ENCODE measurements at places on chromosomes 6 and 20.

- peaks cover 2% of the 10 kb centered on the region for H3K4me1 ChIP-seq
- H3K4me3 ChIP-seq, result no peak overlapping the region
- peaks cover 55% of the 10 kb centered on the region for H3K27me3 ChIP-seq
- no peaks in the 10 kb centered on the region for H3K36me3 ChIP-seq
- H3K27ac ChIP-seq, result no peak overlapping the region
Measured at GRCh38 chr20:49505518-49505917, 23.1 kb upstream of the KCNB1 start.

- peak overlapping the region; percentile 90 for H3K27ac ChIP-seq
- peaks cover 83% of the 10 kb centered on the region for H3K4me1 ChIP-seq
- no peaks in the 10 kb centered on the region for H3K27me3 ChIP-seq
- no peak for DNase-seq
- H3K4me3 ChIP-seq, result peak overlapping the region; percentile 95
Measured at GRCh38 chr6:24933868-24934401, 1.8 kb downstream of the RIPOR2 start.

DNA sequence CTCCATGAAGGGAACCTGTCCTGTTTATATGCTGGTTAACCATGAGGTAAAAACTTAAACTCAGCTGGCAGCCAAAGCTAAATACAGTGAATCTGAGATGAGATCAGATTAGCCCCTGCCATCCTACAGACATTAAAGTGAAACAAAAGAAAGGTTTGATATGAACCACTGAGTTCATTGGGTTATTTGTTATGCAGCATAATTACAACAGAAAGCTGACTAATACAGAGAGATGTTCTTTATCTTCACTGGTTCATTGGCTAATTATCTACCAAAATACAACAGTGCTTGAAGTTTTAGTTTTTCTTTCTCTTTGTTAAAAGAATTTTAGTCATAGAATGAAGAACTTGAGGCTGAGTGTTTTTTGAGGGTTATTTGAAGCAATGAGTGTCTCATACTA lies 307.6 kb upstream of the FERMT1 start:
- H3K4me3 ChIP-seq, result no peak overlapping the region
- no peak overlapping the region for H3K27ac ChIP-seq
- H3K4me1 ChIP-seq, result no peaks in the 10 kb centered on the region
- H3K27me3 ChIP-seq, result peaks cover 3% of the 10 kb centered on the region
- DNase-seq, result no peak

DNA sequence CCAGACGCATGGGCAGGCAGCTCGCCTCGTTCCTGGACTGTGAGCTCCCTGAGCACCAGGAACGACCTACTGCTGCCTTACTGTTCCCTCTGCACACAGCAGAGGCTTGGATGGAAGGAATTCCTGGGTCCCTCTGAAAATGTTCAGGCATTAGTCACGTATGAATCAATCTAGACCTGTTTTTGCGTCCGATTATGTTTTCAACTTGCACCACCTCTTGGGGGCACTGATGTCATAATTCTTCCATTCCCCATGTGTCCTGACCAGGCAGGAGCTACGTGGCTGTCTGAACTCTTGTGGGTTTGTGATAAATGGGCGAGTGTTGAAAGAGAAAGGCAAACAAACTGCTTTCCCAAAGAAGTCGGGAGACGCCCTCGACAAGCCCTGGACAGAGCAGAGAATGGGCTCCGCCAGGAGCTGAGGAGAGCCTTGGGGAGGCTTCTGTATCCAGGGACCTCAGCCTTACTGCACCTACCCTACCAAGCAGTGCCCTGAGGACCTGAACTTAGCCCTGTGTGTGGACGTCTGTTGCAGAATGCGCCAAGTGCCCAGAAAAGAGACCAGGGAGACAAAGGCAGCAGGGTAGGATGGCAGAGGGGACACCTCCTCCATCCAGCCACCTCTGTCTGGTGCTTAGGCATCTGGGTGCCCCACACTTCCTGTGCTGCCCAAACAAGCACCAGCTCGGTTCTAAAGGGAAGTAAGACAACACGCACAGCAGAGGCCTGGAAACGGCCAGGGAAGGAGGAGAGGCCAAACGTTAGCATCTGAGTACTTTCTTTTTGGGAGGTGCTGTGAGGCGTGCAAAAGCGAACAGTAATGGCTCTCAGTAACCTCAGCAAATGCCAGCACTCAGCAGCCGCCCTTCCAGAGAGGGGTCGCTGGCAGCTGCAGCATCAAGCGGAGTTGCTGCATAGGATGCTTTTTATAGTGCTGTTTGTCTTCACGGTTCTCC lies 124.2 kb downstream of the LY86 start:
- no peaks in the 10 kb centered on the region for H3K36me3 ChIP-seq
- peak overlapping the region; percentile 57 for H3K27ac ChIP-seq
- H3K4me3 ChIP-seq, result peak overlapping the region; percentile 12
- no peak for DNase-seq

DNA sequence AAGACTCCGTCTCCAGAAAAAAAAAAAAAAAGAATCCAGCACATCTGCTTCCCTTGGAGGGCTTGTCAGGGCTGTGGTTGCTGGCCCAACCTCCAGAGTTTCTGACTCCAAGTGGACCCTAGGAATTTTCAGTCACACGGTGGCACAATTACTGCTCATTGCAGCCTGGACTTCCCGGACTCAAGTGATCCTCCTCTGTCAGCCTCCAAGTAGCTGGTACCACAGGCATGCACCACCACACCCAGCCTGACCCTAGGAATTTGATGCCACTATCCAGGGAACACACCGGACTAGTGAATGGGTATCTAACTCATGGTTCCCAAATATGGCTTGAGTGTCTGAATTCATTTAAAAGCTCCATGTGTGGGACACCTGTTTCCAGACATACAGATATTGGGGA lies 9.8 kb upstream of the MAPRE1 start:
- H3K4me1 ChIP-seq, result no peaks in the 10 kb centered on the region
- no peaks in the 10 kb centered on the region for H3K36me3 ChIP-seq
- no peak for DNase-seq
- H3K4me3 ChIP-seq, result no peak overlapping the region
- H3K27ac ChIP-seq, result no peak overlapping the region

All from activated naive CD8-positive, alpha-beta T cell treated with anti-CD3 and anti-CD28 coated beads for 36 hours (primary cell).